Stimulated activated CD4-positive, alpha-beta T cell treated with anti-CD3 and anti-CD28 coated beads, Interleukin-1b, Interleukin-23, amount 100 ng/mL, for 1 hour (primary cell): ENCODE measurements at places on chromosomes 6 and 20.

GRCh38 chr20:38283236-38283635 lies 20.7 kb upstream of the BPI start:
- no peak for DNase-seq

- DNase-seq: no peak
These were observed 66.6 kb downstream of the TNFAIP3 start for GRCh38 chr6:137933696-137934095.

DNA sequence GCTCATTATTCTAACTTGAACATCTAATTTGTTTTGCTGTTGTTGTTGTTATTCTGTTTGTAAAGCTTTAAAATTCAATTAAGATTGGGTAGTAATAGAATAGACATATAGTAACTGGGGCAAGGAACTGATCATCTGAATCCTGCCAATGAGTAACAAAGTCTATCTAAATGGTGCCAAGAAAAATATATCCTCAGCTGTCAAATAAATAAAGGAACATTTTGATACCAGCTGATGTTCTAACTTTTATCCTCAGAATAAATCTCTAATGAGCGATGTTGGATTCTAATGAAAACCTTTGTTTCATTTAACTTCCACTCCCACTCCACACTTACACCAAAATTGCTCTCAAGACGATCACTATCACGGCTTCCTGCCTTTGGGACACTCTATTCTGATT lies 210.9 kb downstream of the TINAG start:
- no peak for DNase-seq

DNA sequence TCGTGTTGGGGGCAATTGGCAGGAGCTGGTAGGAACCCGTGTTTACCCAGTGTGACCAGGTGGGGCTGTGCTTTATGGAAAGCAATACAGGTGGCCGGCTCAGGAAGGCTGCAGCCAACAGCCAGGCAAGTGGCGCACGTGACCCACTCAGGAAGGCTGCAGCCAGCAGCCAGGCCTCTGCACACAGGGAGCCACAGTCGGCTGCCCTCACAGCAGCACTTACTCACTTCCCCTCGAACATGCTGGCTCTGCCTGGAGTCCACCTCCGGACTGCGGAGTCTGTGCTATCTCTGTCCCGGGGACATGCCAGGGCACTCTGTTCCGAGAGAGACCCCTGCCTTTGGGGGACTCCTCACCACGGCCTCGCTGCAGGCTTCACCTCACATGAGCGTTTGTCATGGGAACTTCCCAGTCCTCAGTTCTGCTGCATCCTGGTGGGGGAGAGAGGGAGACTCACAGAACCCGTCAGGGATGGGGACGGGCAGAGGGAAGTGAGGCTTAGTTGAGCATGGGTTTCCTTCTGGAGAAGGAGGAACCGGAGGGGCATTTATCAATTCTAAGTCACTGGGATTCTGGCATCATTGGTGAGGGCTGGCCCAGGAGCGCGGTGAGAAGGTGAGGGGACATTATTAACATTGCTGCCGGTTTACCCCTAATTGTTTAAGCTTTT lies 76.8 kb downstream of the TTLL2 start:
- DNase-seq: no peak

DNA sequence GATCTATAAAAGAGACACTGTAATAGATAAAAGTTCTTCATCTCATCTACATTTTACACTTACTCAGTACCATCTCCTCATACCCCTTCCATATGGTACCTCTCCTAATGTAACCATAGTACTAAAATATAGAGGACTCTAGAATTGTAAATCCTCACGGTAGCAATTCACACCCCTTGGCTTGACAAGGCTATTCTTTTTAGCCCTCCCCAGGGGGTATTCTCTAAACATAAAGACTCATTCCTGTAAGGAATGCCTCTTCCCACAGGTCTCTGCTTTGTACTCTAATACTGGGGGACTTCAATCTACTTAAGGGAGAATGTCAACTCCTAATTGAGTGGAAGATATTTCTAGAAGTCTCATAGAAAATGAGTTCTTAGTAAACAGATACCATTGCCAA lies 85.9 kb downstream of the VIP start:
- no peak for DNase-seq

- DNase-seq: no peak
These were observed 185.9 kb upstream of the FOXA2 start for GRCh38 chr20:22770241-22770800.

- peak; percentile 43 for DNase-seq
These were observed at the start of gene GMPR for GRCh38 chr6:16238057-16238962. GMPR (plus strand) TSS chr6:16238587; CDS start chr6:16238694, 107 bp downstream.

DNA sequence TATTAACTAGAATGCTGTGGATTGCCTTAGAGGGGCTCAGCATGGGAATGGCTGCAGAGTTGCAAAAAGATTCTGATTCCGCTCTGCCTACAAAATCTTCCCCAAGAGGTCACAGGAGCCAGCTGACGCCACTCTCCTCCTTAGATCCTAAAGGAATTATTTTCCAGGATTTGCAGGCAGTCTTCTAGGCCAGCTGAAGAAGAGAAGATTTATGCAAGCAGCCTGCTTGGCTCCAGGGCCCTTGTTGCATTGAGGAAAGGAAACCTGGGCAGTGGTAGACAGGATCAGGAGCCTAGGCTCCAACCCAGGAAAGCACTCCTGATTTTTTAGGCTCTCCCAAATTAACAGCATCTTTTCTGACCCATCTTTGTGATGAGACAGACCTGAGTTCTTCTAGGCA lies 245.8 kb downstream of the PKHD1 start:
- no peak for DNase-seq

GRCh38 chr6:110596354-110596753 lies 119.9 kb upstream of the SLC22A16 start:
- no peak for DNase-seq

DNA sequence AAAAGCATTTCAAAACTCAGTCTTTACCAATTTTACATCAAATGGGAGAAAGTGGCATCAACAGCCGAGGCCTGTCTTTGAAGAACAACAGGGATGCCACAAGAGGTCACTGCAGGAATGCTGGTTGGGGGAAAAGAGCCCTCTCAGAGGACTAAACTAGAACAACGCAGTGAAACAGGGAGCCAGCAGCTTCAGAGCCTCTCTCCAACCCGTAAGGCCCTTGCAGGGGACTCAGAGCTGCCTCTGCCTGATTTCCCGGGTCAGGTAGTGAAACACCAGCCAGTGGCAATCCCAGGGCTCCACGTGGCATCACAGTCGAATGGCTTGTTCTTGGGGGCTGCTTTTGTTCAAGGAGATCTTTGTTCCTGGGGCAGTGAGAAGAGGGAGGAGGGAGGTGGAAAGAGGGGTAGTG lies 55.0 kb upstream of the KCNK16 start:
- no peak for DNase-seq

DNA sequence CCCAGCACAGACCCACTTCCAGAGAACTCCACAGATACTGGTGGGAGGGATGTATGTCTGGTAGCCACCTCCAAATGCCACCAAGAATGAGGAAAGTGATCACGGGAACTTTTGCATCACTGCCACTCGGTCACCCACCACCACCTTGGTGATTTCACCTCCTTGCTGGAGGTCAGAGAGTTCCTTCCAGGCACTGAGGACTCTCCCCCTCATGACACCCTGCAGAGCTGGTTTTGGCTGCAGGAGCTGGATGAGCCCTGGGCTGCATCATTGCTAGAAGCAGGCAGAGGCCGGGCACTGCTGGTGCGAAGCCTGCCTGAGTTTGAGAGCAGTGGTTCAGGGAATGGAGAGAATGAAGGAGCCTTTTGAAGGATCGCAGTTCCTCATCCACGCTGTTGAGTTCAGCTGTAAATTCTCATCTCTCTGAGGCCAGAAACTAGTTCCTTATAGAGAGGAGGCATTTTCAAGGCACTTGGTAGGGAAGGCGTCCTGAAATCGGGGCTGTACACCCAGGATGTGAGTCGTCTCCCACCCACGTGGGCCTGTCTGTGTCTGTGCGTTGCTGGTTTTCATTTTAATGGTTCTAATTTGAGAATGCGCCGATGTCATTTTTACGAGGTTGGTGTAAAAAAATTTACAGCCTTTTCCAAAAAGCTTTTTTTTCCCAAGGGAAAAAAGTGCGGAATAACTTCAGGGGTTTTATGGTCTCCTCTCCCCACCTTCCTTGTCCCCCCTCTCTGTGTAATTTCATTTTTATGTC lies 25.0 kb downstream of the FOXP4 start:
- no peak for DNase-seq

DNA sequence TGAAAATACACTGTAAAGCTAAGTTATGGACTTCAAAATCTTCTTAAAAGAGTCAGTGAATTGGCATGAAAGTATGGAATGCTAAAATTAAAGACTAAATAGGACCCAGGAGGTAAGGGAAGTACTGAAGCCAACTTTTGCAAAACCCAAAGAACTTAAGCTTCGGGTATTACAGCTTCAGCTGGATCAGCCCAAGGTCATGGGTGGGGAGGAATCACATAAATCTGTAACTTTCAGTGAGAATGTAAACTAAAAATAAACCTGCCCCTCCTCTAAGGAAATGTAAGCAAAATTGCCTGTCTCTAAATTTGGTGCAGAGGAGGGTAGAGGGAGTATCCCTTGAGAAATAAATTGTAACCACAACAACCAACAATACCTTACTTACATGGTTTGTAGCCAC lies 4.4 kb upstream of the MUC21 start:
- DNase-seq: no peak

GRCh38 chr6:142187209-142187608 lies 40.1 kb downstream of the VTA1 start:
- no peak for DNase-seq

- DNase-seq: no peak
These were observed 2.9 kb downstream of the RXRB start for GRCh38 chr6:33197431-33198048.

GRCh38 chr20:22339946-22340345 lies 244.4 kb downstream of the FOXA2 start:
- no peak for DNase-seq

GRCh38 chr20:62717933-62718332 lies 9.3 kb downstream of the NTSR1 start:
- no peak for DNase-seq

GRCh38 chr6:13075141-13075845 lies 253.0 kb downstream of the TBC1D7 start:
- DNase-seq: no peak

- no peak for DNase-seq
These were observed 44.4 kb downstream of the RNF144B start for GRCh38 chr6:18431581-18431980.

GRCh38 chr6:5302995-5303622 lies 41.8 kb downstream of the FARS2 start:
- DNase-seq: peak; percentile 12

GRCh38 chr6:139852488-139853140 lies 478.2 kb upstream of the CITED2 start:
- DNase-seq: no peak
